HT-29 (cell line): ENCODE measurements at places on chromosomes 16 and 17. TPM values are rescaled to one million over a fixed set of nuclear protein-coding genes. Genes with fewer than 3 reads are reported as not detected.

Gene GPRC5C
- total RNA-seq: 145 and 149 TPM in 2 replicates

- no peak for DNase-seq
Observed at GRCh38 chr17:1707107-1707506, 3.1 kb downstream of the TLCD2 start.

- DNase-seq: no peak
Observed at GRCh38 chr17:20032636-20033035, 23.5 kb downstream of the SPECC1 start.

GRCh38 chr16:56252835-56253234 is 61.5 kb downstream of the GNAO1 start:
- DNase-seq: no peak
